ENCODE measurements at places on chromosomes 3 and 15. TPM values are rescaled to one million over a fixed set of nuclear protein-coding genes. Genes with fewer than 3 reads are reported as not detected.

B3GALNT1 gene
- polyA plus RNA-seq = 6.5 TPM

GPR62 gene
- not detected for polyA plus RNA-seq

KBTBD13 gene
- not detected for polyA plus RNA-seq

SPATA12 gene
- 0.17 TPM for polyA plus RNA-seq

CLDND1 gene
- 72.5 TPM for polyA plus RNA-seq

LIPH gene
- 0.18 TPM for polyA plus RNA-seq

DNA sequence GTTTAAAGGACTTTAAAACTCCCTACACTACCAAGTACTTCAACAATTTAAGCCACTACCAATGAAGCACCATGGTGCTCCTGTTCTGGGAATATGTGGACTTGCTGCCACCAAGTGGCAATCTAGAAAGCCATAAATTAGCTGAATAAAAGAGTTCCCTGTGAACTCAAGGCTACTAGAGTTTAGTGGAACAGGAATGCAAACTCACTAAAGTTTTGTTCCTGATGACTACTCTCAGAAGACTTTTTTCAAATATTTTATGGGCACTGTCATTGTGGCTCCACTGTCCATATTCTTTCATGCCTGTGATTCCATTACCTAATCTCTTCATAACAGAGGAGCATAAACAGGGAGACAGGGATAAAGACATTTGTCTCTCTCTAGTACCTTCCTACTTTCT is 63.9 kb downstream of the TMCC1 start:
- DNase-seq = peak; percentile 79

DNA sequence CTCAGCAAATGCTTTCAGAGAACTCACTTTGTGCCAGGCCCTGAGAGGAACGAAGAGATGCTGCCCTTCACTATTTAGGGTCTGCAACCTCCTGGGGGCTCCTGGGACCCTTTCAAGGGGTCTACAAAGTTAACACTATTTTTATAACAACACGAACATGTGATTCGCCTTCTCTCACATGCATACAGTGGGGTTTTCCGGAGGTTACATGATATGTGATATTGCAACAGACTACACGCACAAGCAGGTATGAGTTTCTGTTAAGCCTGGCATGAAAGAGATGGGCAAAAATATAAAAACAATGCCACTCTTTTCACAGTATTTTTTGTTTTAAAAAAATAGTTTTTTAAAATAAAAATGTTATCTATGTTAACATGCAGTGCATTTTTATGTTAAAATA is 10.3 kb downstream of the STARD5 start:
- peak; percentile 57 for DNase-seq

DNA sequence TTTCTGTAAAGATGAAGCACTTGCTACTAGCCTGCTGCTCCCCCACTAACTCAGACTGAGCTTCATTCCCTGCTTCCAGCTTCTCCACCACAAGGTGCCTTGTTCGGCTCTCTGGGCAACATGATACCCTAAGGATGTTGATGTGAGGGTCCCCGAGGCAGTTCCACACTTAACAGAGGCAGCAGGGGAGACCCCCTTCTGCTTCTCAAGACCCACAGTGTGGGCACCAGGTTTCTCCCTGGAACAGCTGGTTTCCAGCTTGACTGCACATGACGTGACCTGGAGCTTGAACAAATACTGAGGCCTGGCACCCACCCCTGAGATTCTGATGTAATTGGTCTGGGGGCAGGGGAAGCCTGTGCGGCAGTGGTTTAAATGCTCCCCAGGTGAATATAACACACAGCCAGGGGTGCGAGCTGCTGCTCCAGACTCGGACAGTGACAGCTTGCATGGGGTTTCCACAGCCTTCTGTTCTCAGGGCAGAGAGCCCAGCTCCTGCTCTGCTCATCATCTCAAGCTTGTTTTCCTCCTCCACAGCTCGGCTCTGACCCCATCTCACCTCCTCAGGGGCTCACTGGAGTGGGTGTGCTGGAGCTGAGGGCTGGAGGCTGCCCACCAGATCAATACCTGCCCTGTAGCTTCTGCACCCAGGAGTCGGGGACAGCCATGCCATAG is 95.0 kb upstream of the HACD2 start:
- DNase-seq = no peak

DNA sequence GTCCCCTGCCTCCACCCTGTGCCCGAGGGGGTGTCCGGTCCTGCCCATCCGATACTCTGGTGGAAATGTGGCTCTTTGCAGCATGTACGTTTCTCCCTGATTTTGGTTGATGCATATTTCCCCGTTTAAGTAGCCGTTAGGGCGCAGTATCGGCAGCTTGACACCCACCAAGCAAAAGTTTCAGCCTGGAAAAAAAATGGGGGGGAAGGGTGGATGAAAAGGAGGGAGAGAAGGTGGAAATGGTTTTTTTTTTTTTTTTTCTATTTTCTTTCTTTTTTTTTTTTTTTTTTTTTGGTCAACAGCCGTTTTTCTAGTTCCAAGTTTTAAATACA is 1.3 kb downstream of the RAP2B start:
- DNase-seq = peak; percentile 49

- no peak for DNase-seq
These were observed 10.5 kb upstream of the EIF4A2 start for GRCh38 chr3:186772701-186773417.
